ENCODE measurements at places on chromosomes 11 and 22.

DNA sequence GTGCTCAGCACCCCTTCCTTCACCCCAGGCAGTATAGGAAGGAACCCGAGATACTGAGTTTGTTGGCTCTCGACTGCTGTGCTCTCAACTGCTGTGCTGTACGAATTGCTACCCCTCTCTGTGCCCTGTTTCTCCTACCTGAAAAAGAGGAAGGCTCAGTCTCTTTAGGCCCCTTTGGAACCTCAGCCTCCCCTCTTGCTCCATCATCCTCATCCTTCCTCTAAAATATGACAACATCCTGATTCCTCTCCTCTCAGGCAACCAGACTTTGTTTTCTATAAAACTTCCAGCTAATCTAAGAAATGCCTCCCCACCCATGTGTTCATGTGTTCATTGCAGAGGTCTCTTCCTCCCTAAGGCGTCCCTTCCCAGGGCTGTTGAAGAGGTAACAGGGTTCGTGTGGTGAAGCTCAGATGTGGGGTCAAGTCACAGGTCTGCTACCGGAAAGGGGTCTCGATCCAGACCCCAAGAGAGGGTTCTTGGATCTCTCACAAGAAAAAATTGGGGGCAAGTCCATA is 35.5 kb upstream of the CD82 start:
- no peak for DNase-seq

- no peak for DNase-seq
Measured at GRCh38 chr22:29301716-29302401, 4.6 kb upstream of the GAS2L1 start.

DNA sequence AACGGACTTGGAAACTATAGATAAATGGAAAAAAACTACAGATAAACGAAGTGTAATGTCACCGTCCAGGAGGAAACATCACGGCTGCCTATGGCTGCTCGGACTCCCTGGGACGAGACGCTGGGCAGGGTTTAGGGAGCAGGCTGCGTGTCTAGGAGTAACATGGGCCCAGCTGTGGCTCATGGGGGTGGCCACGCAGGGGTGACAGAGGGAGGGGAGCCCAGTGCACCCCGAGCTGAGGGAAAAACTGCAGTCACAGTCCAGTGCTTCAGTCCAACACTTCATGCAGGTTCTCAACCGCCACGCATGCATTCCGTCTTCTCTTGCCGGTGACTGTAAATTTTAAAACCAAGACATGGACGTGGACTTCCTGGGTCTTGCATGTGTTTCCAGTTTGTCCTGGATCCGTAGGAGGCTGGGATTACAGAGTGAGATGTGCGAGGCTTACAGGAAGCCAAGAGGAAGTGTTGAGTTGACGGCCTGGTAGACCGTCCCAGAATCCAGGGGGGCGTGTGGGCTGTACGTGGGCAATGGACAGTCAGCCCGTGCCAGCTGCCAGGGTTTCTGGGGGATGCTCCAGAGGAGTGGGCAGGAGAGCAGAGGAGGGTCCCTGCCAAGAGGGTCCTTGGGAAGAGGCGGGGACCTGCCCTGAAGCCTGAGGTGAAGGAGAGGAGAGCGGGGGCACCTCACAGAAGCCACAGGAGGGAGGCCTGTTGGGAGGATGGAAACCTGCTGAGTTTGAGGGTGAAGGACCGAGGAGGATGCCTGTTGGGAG is 691.4 kb downstream of the BRD1 start:
- no peak for DNase-seq

DNA sequence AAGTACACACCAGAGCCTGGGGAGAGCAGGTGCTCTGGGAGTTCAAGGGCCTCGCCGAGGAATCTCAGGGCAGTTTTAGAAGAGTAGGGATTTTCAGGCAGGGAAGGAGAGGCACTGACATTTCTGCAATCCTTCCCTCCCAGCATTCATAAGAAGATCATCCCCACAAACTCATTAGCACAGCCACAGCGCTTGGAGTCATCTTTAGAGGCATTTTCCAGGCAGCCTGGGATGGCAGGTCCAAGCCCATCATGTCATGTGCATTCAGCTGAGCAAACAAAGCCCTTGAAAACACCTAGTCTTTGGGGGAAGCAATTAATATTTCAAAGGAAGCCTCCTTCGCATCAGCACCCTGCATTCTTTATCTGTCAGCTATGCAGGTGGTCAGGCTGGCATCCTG is 43.8 kb downstream of the MAP6 start:
- no peak for DNase-seq

DNA sequence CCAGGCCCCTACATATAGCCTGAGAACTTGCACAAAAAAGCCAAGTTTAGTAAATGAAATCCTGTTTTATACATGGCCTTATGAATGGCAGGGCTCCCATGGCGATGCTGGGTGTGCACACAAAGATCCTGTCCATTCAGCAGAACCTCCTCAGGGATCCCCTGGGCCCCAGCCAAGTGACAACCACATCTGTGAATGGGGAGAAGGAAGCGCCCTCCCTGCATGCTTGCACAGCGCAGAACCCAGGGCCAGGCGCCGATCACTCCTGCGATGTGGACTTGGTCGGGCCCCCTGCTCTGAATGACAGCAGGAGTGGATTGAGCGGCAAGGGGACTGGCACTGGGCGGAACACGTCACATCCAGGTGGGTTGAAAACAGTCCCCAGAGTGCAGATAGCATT is 4.5 kb upstream of the CDC42EP2 start:
- no peak for DNase-seq

DNA sequence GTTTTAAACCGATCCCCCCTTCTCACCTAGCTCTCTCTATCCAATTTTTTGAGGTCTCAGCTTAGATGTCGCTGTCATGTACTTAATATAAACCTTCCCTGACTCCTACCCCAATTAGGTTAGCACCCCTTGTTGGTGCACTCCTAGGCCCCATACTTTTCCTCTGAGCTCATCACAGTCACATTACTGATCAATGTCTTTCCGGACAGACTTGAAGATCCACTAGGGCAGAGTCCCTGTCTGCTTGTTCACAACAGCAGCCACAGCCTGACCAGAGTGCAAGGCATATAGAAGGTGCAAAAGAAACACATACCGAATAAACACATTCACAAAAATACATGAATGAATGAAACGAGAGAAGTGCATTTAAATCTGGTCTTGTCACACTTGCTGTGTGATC is 261.0 kb upstream of the NARS2 start:
- no peak for DNase-seq

DNA sequence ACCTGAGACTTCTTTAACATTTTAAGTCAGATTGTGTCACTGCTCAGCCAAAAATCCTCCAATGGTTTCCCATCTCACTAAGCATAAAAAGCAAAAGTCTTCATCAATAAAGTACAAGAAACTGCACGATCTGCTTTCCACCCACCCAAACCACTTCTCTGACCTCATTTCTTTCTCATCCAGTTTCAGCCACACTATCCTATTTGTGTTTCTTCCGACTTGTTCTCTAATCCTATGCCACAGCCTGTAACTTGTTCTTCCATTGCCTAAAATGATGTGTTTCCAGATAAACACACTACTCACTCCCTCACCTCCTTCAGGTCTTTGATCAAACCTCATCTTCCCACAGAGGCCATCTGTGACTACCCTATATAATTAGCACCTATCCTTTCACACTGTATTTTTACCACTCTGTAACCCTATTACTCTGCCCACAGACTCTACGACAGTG is 28.4 kb downstream of the ARHGAP32 start:
- DNase-seq, result no peak

GRCh38 chr11:114085965-114086793 is 26.7 kb downstream of the ZBTB16 start:
- no peak for DNase-seq

DNA sequence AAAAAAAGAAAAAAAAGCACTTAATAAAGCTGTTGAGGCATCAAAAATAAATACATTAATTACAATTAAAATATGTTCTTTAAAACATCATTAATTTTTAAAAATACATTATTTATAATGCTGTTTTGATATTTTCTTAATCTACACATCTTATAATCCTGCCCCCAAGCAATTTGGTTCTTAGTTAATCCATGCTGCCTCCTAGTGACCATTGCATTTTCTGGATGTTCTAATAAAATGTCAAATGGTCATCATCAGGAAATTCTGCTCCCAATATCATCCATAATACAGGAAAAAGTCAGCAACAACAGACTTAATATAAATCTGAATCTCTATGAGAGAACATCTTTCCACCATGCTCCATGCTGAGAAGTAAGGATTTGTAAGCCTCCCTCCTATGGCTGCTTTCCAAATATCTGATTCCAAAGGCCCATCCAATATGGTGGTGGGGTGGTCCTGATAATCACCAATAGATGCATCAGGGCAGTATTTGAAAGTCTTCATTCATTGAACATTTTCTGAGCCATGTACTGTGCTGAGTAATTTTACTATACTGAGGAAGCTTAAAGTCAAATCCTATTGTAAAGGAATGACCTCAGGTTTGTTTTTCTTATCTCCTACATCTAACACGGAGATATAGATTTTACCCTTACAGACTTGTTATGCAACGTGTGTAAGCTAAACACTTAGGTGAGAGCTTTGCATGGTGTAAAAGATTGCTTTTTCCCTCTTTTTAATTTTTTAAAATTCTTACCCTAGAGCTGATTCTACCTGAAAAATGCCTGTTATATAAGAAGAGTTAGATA is 124.7 kb upstream of the BMAL1 start:
- no peak for DNase-seq

DNA sequence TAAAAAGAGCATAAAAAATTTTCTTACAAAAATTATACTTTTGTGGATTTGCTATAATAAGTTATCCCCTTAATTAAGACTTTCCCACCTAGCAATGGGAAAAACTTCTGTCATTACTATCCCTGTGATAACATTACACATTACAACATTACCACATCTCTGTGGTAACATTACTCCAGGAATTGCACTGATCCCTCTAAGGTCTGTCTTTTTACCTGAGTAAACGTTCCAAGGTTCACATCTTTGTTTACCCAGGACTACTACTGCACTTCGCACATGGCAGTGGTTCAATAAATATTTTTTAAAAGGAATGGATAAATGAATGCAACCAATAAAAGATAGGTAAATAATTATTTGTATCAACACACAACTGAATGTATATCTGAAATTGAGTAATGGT is 92.4 kb upstream of the NOX4 start:
- DNase-seq, result no peak

GRCh38 chr11:117087446-117087845 is 10.8 kb downstream of the SIK3 start:
- DNase-seq, result no peak

- no peak for DNase-seq
Measured at GRCh38 chr11:86374586-86374985, at the start of gene CCDC81. TSS of gene CCDC81 (plus strand) at chr11:86374887. CDS start at chr11:86375164, 277 bp downstream.

GRCh38 chr11:113906038-113906437 is 1.4 kb downstream of the HTR3B start:
- no peak for DNase-seq

- no peak for DNase-seq
Measured at GRCh38 chr11:122663056-122663740, 7.7 kb downstream of the UBASH3B start.

DNA sequence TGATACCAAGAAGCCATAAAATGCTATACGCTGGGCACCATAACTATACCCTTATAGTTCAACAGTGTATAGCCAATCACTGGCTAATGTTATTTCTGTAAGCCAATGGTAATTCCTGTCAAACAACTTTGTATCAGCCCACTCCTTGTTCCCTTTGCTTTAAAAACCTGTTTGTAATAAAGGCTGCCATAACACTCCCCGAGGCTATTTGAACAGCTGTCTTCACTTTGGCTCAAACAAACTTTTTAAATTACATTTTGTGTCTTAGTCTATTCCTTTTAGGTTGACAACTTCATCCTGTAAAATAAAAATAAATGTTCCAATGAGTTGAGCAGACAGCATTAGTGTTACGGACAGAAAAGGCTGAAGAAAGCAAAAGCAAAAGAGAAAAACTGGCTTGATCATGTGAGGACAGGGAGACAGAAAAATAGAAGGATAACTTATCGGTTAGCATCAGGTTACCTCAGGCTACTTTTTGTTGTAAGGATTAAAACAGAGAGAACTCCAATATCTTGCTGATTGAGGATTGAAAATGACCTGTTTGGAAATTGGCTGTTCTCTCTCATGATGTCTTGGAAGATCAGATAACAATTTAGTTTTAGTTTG is 95.0 kb downstream of the AASDHPPT start:
- DNase-seq, result no peak

- DNase-seq, result no peak
Measured at GRCh38 chr11:15662285-15662684, 547.6 kb downstream of the INSC start.

DNA sequence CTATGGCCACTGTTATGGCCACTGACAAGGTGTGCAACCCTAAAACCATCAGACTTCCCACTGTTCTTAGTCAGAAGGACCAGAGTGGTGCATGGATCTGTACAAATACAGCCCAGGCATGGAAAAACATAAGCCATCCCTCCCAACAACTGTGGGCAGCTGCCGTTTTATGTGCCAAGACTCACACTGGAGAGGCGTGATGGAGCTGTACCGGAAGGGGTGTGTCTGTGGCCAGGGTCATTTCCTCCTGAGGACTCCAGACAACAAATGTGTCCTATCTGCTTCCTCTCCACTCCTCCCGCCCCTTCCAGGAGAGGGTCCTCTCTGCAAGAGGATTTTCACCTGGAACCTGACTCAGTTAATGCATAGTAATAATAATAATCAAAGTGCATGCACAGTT is 29.5 kb downstream of the KCNJ1 start:
- no peak for DNase-seq

DNA sequence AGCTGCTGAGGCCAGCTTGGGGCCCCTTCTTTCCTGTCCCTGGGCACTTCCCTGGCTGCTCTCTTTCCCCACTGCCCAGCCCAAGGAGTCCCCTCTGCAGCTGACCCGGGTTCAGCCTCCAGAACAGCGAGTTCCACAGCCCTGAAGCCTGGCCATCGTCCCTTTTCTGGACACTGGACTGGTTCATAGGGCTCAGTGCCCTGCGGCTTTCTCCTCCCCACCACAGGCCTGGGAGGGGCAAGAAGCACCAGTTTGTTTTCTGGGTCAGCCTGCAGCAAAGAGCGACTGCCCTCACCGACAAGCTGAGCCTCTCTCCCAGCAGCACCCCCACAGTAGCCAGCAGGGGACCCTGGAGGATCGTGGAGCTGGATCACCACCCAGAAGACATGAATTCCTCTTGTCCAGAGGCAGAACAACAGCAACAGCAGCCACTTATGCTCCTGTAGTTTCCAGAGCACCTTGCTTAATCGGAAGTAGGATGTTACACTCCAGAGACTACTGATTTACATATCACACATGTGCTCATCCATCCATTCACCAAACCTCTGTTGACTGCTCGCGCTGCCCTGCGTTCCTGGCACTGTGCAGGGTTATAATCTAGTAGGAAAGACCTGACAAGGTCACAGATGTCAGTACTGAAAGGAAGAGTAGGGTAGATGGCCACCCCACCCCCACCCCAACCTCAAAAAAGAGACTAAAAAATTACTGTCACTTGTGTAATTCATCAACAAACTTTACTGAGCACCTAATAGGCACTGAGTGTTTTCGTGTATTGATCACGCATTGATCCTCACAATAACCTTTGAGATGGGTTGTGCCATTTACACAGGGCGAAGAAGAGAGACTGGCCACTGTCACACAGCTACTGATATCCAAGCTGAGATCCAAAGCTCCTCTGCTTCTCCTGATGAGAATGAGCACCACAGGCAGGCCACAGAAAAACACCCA is 13.0 kb upstream of the CXCR5 start:
- DNase-seq, result peak; percentile 51

Measured in right renal pelvis (tissue), 4 donors.